Stimulated activated CD8-positive, alpha-beta memory T cell treated with anti-CD3 and anti-CD28 coated beads, Interleukin-15, amount 100 ng/mL, for 4 hours (primary cell): ENCODE measurements at places on chromosomes 2 and 18.

GRCh38 chr18:11587846-11588245, 21.6 kb upstream of the SLC35G4 start:
- no peak for DNase-seq

GRCh38 chr2:100757621-100758394, 62.1 kb upstream of the NPAS2 start:
- no peak for DNase-seq

DNA sequence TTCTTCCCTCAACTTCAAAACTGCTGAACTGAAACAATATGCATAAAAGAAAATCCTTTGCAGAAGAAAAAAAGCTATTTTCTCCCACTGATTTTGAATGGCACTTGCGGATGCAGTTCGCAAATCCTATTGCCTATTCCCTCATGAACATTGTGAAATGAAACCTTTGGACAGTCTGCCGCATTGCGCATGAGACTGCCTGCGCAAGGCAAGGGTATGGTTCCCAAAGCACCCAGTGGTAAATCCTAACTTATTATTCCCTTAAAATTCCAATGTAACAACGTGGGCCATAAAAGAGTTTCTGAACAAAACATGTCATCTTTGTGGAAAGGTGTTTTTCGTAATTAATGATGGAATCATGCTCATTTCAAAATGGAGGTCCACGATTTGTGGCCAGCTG, 8.4 kb downstream of the HOXD8 start:
- no peak for DNase-seq

DNA sequence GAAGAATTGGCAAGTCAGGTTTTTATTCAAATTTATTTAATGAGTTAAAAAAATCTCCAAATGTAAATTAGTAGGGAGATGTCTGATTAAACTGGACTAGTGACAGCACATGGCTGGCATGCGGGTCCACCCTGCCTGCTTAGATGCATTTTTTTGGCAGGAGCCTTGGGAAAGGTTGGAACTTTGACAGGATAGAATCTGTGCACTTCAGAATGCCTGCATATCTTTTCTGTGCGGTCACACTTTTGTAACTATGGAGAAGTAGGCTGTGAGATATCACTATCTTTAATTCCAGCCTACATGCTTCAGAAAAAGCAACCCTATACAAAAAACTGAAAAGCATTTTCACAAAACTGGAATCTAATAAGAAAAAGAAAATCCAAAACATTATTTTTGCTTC, 317.8 kb downstream of the MBD2 start:
- DNase-seq, result no peak

DNA sequence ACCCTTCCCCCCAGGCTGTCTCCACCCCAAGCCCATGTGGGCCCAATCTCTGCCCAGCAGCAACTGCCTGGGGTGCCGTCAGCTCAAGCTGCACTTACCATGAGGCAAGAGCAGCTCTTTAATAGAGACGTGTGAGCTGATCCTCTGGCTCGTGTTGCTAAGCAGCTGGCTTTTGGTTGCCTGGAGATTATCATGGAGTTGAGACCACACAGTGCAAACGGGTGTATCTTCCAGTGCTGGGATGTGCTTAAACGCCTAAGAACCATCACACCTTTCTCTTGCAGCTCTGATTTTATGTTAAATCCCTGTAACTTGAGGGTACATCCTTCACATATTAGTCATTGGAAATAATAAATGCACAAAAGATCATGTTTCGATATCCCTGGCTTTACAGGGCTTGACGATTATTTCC, 271.1 kb downstream of the PRKCE start:
- no peak for DNase-seq

DNA sequence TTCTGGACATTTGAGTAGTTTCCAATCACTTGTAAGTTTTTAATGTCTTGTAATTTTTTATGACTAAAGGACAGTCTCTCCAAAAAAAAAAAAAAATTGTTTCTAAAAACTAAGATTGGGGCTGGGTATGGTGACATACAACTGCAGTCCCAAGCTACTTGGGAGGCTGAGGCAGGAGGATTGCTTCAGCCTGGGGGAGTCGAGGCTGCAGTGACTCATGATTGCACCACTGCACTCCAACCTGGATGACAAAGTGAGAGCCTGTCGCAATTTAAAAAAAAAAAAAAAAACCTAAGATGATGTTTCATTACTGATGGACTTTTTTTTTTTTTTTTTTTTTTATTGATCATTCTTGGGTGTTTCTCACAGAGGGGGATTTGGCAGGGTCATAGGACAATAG, 34.4 kb upstream of the PKDCC start:
- no peak for DNase-seq

DNA sequence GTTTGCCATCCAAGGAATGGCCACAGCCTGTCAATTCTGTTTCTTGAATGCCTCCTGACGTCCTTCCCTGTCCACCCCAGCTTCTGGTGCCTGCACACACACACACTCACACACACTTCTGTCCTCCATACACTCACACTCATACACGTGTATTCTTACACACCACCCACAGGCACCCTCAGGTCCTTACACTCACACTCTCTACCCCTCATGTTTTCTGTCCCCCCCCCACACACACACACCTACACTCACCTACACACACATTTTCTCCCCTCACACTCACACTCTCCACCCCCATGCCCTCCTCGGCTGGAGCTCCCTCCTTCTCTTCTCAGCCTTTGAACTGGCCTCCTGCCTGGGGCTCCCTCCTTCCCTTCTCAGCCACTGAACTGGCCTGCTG, 148.0 kb upstream of the SALL3 start:
- no peak for DNase-seq

DNA sequence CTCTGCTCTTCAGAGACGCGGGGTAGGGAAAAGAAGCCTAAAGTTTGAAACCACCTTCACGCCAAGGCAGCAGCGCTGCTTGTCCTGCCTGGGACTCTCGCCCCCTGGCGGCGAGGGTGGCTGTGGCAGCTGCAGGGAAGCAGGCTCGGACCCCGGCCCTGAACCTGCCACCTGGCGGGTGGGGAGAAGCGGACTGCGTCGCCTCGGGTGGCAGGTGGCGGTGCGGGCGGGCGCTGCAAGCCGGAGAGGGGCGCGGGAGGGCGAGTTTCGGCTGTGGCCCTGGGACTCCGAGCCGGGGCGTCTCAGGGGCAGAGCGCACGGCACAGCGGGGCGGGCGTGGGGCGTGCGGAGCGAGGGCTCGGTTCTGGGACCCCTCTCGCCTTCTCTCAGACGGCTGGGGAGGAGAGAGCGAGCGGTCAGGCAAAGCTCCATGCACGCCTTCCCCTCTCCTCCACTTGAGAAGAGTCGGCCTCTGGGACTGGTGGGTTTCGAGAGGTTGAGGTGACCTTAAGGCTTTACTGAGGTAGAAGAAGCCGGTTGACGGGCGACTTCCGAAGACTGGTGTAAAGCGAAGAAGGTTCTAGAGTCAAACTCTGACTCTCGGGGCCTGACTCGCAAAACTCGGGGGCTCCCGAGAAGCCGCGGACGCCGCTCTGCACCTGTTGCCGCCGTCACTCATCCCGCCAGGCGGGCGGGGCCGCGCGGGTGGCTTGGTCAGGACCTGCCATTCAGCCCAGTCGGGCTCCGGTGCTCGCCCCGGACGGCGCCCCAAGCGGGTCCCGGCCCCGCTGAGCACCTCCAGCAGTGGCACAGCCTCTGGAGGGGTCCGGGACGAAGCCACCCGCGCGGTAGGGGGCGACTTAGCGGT, 1.1 kb upstream of the BOLL start:
- DNase-seq, result no peak

GRCh38 chr2:233705911-233706506, 6.7 kb upstream of the UGT1A5 start:
- no peak for DNase-seq

GRCh38 chr2:51299370-51299769, 267.4 kb upstream of the NRXN1 start:
- DNase-seq, result no peak

DNA sequence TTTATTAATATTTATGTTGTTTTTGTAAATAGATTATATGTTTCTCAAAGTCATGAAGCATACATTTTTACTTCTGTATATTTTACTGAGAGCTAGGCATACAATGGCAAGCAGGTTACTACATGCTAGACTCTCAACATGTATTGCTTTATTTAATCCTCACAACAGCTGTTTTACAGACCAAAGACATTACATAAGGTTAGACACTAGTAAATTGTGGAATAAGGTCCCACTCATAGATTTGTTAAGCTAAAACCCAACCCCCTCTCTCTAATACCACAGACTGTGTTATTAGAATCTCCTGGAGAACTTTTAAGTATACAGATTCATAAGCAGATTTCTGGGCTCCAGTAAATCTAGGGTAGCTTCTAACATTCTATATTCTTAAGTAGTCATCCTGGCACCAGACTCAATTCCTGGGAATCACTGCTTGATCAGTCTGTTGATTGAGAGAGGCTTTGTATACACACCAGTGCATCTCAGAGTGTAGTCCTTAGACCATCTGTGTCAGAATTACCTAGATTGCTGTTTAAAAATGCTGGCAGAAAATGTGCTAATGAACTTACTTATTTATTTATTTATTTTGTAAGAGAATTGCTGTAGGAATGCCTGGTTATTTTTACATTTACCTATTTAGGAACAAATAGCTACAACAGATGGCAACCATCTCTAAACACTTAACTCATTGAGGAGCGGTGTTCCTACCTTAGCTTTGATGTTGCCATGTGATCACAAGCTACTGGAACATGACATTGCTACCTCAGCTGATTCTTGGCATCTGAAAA, 153.5 kb upstream of the CAVIN2 start:
- DNase-seq, result no peak

GRCh38 chr2:207086136-207086535, 79.6 kb downstream of the KLF7 start:
- no peak for DNase-seq

DNA sequence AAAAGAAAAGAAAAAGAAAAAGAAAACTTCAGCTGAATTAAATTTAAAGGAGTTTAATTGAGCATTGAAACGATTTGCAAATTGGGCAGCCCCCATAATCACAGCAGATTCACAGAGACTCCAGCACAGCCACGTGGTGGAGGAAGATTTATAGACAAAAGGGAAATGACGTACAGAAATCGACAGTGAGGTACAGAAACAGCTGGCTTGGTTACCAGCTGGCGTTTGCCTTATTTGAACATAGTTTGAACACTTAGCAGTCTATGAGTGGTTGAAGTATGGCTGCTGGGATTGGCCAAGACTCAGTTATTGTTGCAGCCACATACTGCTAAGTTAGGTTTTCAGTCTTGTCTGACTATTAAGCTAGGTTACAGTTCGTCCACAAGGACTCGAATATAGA, 312.2 kb upstream of the SLC14A2 start:
- DNase-seq, result no peak

GRCh38 chr18:57630754-57631595, 9.3 kb upstream of the NARS1 start:
- DNase-seq, result no peak

DNA sequence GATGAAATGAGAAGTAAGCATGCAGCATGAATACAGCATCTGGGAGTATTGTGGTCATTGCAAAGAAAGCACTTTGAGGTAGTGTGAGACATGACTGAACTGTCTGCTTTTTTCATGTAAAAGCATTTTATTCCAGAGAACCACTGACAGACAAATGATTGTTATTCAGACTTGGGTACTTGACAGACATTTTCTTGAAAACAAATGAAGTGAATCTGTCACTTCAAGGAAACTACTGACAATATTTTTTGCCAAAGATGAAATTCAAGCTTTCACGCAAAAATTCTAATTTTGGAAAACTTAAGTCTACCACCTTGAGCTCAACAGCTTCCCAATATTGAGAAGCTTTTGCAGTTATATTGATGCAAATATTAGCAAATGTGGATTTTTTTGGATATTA, 255.7 kb downstream of the ARL6IP6 start:
- no peak for DNase-seq

DNA sequence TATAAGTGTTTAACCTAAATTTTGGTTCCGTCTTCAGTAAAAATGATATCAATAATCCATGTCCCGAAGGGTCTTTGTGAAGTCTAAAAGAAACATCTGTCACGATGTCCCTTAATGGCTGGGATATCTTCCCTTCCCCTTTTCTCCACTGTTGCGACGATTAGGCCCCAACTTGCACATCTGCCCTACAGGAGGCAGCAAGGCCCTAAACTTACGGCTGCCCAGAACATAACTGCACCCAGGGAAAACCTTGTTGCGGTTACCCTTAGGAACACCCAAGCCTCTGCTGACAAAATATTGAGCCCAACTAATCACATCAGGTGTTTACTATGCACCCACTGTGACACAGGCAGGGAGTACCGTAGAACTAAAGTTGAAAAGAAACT, 1.3 kb upstream of the SMAD2 start:
- DNase-seq, result no peak

- DNase-seq, result no peak
Measured at GRCh38 chr2:62660087-62660486, 45.4 kb upstream of the EHBP1 start.

GRCh38 chr2:25372405-25373268, 30.9 kb upstream of the DNMT3A start:
- DNase-seq, result no peak

DNA sequence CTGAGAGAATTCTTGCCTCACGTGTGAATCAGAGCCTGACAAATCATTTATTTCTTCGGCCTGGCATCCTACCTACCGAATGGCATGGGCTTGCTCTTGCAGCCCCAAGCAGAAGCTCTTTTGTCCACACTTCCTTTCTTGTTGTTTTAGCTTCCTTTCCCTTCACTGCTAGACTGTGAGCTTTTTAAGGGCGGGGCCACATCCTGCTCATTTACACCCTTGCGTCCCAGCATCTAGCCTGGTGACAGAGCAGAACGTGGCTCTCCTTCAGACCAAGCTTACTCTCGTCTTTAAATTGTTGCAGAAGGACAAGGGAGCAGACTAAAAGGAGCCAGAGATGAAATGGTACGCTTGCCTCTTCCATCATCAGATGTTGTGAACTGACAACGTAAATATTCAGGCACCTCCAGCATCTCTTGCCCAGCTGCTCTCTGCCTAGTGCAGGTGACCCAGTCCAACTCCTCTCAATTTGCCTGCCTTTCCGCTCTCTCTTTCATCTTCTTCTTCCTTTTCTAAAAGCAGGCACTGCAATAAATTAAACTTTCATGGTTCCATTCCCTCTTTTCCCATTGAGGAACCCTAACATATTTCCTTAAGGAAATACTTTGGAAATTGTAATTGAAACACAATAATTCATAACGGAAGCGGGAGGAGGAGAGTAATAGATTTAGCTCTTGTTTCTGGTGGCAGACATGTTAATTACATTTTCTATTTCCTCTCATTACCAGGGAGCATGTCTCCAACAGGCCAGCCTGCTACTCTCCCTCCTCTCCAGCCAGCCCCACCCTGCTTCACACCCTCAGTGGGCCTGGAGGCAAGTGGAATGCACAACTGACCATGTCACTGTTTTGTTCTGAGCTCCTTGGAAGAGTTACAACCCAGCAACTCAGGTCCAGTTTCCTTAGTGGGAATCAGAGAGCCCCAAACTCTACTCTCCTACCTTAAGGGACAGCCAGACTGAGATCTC, 228.1 kb upstream of the TRIB2 start:
- DNase-seq, result no peak

DNA sequence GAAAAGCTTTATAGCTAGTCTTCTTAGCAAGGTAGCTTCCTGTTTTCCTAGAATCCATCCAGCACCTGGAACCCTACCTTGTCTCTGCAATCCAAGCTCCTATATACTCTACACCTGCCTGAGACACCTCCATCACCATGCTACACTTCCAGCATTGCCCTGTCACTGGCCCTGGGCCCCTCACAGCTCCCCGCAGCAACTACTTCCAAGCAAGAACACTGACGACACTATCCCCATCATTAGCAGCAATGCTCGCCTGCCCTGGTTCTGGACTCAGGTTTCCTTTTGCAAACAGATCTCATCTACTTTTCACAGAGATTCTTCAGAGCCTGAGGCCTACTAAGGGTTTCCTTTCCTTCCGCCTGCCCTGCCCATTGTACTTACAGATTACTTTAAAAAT, 121.1 kb downstream of the DTNB start:
- DNase-seq, result no peak
